ENCODE measurements at places on chromosomes 3 and 15.

- no peak for DNase-seq
Observed at GRCh38 chr15:70112074-70112395, 14.3 kb upstream of the TLE3 start.

DNA sequence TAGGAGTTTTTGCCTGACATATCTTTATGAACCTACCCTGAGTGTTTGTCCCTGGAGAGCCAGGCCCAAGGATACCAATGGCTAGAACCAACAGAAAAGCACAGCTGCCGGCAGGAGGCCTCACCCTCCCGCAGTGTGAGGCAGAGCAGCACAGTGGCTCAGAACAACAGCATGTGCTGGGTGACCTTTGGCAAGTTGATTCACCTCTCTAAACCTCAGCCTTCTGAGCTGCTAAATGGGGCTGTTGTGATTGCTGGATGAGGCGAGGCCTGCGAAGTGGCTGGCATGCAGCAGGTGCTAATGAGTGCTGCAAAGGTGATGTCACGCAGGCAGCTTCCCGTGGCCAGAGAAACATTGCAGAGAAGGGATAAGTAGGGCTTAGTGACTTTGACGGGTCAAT is 23.3 kb downstream of the IDH2 start:
- DNase-seq = no peak

GRCh38 chr3:154398084-154398967 is 31.7 kb downstream of the GPR149 start:
- no peak for DNase-seq

- peak; percentile 86 for DNase-seq
Observed at GRCh38 chr3:100254168-100254777, 6.5 kb upstream of the TBC1D23 start.

DNA sequence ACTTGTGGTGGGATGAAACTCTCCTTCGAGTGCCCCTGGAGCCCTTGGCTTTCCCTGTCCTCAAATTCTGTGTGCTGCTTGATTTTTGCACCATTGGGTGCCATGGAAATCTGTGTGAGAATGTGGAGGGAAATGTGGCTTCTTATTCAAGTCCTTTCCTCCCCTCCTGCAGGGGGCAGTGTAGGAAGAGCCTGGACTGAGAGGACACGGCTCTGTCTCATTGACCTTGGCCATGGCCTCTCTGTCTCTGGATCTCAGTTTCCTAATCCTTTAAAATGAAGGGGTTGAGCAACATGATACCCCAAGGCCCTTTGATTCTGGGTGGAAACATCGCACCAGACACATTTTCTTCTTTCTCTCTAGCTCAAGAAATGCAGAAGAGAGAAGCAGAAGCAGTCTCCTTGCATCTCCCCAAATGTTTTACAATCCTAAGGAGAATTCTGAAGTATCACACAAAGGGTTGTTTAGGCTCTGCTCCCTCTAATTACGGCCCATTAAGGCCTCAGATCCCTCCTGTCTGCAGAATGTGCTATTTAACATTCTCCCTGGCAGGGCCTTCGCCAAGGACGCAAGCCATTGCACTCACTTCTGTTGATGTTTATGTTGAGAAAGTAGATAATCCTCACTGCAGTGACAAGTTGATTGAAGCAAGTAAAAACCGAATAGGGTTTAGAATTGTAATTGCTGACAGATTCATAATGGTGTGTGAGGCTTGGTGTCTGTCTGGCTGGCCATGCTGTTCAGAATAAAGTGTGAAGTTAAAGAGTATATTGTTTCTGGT is 169.1 kb downstream of the TPRG1 start:
- no peak for DNase-seq

GRCh38 chr15:80967991-80968510 is 21.6 kb downstream of the MESD start:
- no peak for DNase-seq

DNA sequence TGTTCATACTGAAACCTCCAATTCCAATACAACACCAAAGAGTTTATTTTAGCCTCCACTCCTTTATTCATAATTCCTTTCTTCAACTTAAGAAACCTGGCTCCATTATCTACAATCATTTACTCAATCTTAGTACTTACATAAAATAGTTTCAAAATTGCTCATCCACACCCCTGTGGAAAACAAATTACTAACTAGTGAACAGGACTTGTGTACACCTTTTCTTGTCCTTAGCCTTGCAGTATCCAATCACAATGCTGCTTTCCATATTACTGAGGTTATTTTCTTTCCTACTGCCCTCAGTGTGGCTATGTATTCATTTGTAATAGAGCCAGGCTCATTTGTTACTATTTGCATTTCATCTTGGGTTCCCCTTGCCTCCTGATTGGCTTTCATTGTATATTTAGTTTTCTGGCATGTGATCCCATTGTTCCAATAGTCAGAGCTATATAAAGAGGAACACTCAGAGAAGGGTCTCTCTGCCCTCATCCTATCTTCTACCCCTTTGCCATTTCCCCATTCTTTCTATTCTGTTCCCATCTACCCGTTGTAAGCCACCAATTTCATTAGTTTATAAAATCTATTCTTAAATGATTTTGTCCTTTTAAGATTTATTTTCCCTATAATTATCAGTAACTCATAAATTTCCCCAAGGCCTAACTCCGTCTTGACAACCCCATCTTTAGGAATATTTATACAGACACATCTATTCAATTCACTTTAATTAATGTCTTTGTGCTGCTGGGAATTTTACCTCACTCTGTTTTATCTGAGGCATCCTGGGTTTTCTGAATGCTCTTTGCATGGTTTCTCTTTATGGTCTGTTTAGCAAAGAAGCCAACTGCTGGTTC is 67.9 kb upstream of the RBP1 start:
- no peak for DNase-seq

DNA sequence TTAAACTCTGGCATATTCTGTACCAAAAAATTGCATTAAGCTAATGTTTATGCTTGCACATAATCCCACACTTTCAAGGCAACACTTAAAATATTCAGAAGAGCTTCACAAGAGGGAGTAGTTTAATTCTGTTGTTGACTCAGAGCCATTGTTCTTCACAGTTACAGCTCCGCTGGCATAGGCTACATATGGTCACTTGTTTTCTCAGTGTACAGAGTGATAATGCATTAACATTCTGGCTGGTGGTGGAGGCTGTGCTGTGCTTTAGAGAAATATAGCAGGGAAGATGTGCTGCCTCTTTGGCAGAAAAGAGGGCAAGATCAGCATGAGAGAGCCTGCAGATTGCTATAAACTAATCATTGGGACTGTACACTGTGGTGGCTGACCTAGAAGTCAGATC is 13.3 kb downstream of the NLGN1 start:
- no peak for DNase-seq

DNA sequence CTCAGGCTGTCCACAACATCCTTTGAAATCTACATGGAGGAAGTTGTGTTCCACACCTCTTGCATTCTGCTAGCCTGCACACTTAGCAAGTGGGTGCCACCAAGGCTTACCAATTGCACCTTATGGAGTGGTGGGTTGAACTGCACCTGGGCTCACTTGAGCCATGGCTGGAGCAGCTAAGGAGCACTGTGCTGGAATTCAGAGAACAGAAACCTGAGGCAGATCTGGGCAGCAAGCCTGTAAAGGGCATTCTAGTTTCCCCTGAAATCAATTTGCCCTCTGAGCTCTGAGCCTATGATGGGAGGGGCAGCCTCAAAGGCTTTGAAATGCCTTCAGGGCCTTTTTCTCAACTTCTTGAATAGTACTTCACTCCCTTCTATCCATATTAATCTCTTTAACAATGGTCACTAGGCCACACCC is 18.0 kb downstream of the BTLA start:
- DNase-seq = no peak

DNA sequence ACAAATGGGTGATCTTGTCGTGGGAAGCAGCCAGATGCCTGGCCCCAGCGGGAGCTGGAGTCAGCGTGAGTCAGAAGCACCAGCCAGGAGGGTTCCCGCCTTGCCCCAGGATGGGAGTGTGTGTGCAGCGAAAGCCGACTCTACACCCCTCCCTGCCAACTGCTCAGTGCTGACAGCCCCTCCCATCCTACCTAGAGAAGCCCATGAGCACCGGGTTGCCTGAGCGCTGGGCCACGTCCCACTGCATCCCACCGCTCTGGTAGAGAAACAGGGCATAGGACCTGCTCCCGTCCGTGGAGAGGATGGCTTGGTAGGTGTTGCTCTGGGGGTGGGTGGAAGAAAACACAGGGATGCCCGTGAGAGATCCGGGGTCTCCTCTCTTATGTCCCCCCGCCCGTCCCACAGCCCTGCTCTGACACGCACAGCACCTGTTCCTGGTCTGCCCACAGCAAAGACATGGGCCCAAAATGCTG is 42.9 kb downstream of the MUC4 start:
- no peak for DNase-seq

DNA sequence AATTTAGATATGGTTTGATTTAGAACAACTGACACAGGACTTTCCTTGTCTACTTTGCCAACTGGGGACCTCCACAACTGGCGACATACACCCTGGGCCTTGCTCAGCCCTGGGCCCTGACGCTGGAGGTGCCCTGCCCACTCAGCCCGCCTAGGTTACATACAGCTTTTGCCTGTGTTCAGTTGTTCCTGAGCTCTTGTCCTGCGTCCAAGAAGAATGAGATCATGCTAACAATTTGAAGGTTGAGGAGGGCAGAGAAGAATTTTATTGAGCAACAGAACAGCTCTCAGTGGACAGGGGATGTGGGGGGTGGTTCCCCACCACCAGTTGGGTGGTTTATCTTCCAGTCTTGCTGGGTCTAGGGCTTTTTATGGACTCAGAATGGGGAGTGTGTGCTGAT is 67.9 kb downstream of the IQCH start:
- DNase-seq = no peak

DNA sequence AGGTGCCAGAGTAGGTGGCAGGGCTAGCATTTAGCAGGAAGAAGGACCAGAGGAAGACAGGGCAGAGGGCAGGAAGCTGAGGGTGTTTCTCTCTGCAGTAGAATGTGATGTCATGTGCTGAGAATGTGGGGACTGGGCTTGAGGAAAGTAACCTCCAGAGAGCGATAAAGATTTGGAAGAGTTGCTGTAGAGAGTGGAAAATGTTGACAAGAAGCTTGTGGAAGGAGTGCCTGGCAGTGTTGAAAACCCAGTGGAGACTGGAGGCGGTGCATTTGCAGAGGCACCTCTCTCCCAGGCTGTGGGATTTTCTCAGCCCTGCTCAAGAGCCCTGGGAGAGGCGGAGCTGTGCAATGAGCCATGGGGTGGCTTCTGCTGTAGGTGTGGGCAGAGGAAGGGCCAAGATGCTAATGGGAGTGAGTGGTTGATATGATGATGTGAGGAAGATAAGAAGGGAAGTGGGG is 54.8 kb downstream of the MESD start:
- peak; percentile 88 for DNase-seq

- DNase-seq = peak; percentile 19
Observed at GRCh38 chr3:133474817-133475216, 75.0 kb downstream of the BFSP2 start.

DNA sequence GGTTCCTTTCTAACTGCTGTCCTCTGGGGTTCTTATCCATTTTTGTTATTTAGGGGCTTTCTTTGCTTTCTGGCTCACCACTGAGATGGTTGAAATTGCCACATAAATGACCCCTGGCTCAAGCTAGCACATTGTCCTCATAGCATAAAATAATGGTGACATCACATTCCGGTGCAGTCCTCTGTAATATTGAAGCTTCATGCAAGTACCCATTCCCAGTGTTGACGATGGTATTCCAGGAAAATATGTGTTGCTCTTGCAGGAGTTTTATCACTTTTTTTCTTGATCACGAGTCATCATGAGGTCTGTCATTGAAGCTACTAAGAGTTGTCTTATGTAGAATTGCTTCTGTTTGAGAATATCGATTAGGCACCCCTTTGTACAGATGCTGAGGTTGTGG is 56.1 kb downstream of the CRTC3 start:
- DNase-seq = no peak

- no peak for DNase-seq
Observed at GRCh38 chr15:46489276-46489675, 854.4 kb downstream of the SQOR start.

DNA sequence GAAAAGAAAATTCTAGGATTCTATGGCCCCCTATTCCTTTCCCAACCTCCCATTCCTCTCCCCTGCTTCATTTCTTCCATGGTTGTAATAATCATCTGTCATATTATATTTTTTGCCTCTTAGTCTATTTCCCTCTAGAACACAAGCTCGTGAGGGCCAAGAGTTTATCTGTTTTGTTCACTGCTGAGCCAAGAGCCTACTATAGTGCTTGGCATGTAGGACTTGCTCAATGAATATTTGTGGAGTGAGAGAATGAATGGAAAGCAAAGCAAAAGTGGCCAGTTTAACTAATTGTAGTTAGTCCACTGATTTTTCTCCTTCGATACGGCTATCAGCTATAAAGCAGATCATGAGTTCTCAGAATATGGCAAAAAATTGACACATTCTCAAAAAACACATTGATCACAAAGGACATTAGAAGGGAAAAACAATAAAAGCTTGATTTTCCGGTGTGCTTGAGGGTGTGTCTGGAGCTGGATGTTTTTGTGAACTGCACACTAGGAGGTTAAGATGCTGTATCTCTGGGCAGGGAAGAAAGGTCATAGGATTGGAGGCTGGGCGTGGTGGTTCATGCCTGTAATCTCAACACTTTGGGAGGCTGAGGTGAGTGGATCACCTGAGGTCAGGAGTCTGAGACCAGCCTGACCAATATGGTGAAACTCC is 25.0 kb upstream of the CTSH start:
- no peak for DNase-seq

DNA sequence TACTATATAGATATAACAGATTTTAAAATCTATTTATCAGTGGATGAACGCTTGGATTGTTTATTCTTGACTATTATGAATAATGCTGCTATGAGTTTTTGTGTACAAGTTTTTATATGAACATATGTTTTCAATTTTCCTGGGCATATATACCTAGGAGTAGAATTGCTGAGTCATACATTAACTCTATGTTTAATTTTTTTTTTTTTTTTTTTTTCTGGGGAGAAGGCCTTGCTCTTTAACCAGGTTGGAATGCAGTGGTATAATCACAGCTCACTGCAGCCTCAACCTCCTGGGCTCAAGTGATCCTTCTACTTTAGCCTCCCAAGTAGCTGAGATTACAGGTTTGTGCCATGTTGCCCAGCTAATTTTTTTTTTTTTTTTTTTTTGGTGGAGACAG is 9.1 kb downstream of the CIDEC start:
- DNase-seq = no peak

DNA sequence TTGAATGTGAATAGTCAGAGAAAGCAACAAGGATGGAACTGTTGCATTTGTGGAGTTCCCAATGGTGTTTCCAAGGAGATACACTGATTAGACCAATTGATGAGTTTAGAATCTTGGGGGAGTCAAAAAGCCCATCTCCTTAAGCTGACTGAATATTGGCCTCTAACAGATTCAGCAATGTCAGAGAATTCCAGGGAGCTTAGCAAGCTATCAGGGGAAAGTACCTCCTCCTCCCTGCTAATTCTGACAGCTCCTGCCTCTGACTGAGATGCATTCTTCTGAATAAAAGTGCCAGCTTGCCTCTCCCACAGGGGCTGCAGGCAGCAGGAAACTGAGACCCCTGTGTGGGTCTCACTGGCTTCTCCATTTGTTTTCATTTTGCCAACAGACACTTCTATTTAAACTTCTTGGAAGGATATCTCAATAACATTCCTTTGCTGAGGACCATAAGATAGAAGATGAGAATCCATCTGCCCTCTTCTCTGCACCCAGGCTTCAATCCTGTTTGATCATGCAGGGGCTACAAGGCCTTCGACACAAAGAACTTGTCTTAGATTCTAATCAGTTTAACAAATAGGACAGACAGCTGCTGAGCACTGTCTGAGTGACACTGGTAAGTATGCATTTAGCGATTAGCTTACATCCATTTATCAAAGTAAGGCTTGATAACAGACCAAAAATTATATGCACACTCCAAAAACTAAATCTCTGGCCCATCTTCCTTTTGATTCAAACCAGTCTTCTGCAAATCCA is 1080.8 kb downstream of the TUSC7 start:
- DNase-seq = peak; percentile 11
